ENCODE measurements at places on chromosomes 12 and 14.

- DNase-seq, result no peak
These were observed 12.9 kb downstream of the BRAP start for GRCh38 chr12:111672822-111673381.

DNA sequence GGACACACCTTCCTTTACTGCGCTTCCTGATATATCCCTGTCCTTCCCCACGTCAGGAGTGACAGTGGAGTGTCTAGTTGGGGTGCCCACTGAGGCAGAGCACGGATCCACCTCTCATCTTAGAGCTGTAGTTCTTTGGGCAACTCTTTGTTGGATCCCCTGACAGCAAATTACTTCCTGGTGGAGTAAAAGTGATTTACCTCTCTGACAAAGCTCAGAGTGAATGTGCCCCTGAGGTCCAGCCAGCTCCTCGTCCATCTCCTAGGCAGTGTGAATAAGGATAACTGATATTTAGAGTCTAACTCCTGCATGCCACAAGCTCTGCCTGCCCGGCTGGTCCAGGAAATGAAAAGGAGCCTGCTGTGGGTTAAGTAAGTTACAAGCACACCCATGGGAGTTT, 16.0 kb downstream of the AHSA1 start:
- DNase-seq, result no peak

GRCh38 chr12:52248541-52249461, 15.8 kb downstream of the KRT7 start:
- no peak for DNase-seq

DNA sequence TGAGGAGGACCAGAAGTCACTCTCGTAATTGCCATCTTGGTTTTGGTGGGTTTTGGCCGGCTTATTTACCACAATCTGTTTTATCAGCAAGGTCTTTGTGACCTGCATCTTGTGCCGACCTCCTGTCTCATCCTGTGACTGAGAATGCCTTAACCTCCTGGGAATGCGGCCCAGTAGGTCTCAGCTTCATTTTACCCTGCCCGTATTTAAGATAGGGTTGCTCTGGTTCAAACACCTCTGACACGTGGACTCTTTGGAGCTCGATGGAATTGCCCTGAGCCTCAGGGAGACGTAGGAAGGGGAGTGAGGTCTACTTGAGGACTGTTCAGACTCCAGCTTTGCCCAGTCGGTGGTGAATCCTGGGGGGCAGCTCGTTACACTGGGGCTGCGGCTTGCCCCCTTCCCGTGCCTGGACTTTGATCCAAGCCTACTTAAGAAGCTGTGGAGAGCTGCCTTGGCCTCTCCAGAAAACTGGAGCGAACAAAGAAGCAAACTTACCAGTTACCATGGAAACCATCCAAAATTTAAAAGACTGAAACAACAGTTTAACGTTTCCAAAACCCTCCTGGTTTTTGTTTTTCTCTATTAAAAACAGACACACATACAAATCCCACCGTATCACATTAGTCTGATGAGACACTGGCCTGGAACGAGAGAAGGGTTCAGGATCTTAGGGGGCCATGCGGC, 28.0 kb downstream of the CALM1 start:
- no peak for DNase-seq

GRCh38 chr14:52546318-52546670, 6.0 kb downstream of the TXNDC16 start:
- no peak for DNase-seq

GRCh38 chr12:77087427-77087826, 22.1 kb upstream of the E2F7 start:
- no peak for DNase-seq

- DNase-seq, result no peak
These were observed 271.8 kb downstream of the AEBP2 start for GRCh38 chr12:19710811-19711793.

DNA sequence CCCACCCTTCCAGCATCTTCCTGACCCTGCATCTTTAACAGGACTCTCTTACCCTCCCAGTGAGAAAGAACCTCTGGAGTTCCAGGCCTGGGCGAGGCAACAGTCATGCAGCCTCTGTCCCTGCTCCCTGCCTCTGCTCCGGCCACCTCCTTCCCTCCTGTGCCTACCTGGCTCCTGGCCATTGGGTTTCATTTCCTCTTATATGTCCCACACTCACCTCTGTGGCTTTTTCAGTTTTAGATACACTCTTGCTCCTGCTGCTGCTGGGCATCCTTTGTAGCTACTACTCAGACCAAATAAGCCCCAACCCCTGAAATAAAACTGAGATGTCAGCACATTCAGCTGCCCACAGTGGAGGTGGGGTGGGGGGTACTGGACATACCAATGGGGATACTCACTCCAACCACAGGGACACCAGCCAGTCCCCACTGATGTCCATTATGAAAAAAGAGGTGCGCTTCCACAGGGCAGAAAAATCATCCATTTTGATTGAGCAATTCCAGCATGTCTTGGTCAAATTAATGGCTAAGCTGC, 99.1 kb upstream of the NRXN3 start:
- DNase-seq, result no peak

DNA sequence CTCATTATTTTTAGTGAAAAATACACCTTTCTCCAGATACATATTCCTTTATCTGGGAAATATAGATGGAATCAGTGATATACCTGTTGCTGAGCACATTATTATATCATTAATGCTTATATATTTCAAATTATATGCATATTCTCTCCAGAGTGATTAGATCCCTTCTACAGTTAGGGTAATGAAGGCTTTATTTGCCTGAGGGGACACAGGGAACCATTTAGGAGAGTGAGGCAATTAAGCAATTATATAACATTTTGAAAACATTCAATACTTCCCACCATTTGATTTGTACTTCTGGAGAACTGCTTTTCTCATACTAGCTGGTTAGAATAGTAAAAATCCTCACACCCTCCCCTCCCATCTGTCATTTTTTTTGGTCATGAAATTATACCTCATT, 212.8 kb upstream of the NOVA1 start:
- DNase-seq, result no peak

DNA sequence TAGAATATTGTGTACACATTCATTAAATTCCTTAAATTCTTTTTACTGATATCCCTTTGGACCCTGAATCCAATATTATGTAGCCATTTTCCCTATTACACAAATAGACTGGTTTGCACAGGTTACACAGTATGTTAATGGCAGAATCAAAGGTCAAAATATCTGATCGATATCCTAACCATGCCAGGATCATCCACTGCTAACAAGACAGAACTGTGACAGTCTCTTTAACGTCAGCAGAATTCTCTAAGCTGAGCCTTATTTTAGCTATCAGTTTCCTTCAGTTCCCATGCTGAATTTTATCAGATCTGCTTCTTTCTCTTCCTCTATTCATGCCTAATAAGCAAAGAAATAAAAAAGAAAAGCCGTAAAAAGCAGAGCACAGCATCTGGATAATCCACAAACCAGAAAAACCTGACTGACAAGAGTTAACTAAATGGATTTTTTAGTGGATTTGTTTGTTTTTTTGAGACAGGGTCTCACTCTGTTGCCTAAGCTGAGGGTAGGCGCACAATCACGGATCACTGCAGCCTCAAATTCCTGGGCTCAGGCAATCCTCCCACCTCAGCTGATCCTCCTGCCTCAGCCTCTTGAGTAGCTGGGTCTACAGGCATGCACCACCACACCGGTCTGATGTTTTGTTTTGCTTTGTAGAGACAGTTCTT, 130.4 kb downstream of the PAWR start:
- no peak for DNase-seq

DNA sequence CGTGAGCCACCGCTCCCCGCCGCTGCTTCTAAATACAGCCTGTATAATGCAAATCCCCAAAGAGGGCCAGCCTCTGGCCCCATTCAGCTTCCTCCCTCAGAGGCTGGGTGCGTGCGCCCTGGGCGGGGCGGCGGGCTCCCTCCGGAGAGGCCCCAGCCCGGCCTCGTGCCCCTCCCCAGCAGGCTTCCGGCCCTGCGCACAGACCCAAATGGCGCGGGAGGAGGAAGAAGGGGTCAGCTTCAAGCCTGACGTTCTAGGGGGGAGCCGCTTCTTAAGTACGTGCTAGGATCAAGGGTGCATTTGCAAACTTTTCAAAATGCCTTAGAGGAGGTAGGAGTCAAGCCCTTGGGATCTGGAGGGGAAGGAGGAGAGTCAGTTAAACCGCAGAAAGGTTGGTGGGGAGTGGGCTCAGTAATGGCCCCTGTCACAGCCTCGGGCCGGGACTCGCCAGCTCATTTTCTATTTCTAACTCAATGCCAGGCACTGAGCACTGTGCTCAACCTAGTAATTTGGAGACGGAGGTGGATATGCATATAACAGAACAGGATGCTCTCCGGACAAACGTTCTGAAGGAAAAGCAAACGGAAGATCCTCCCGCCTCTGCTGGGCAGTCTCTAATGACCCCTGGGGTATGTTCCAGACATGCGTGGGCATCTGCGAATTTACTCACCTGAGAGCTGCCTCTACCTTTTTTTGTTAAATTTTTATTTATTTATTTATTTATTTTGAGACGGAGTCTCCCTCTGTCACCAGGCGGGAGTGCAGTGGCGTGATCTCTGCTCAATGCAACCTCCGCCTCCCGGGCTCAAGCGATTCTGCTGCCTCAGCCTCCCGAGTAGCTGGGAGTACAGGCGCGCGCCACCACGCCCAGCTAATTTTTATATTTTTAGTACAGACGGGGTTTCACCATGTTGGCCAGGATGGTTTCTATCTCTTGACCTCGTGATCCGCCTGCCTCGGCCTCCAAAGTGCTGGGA, 32.3 kb downstream of the NINJ2 start:
- DNase-seq, result peak; percentile 42

- DNase-seq, result no peak
These were observed 122.8 kb downstream of the NTF3 start for GRCh38 chr12:5554711-5555110.

- DNase-seq, result no peak
These were observed 50.0 kb downstream of the FIGNL2 start for GRCh38 chr12:51798501-51798900.

DNA sequence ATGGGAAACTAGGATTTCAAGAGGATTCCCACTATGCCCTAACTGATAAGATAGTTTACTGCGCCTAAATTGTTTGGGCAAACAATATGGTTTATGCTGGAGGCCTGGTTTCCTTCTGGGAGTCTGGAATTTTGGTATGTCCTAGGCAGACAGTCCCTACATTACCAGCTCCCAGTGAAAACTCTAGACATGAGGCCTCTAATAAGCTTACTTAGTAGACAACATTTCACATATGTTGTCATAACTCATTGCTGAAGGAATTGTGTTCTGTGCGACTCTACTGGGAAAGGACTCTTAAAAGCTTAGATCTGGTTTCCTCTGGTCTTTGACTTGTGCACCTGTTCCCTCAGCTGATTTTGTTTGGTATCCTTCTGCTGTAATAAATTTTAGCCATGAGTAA, 18.0 kb upstream of the PRPF39 start:
- DNase-seq, result no peak

GRCh38 chr14:46653031-46653755, 1.6 kb upstream of the RPL10L start:
- no peak for DNase-seq

- DNase-seq, result no peak
These were observed 93.7 kb downstream of the HMGA2 start for GRCh38 chr12:65918021-65918420.

GRCh38 chr12:6069437-6070093, 54.9 kb downstream of the VWF start:
- DNase-seq, result peak; percentile 21

Measured in activated T-cell treated with anti-CD3 and anti-CD28 coated beads, Interleukin-2, amount 50 U/mL, for 4 hours (primary cell).